ENCODE measurements at places on chromosomes 2 and 18.

- no peak for DNase-seq
Measured at GRCh38 chr2:204234879-204235278, 298.3 kb downstream of the ICOS start.

DNA sequence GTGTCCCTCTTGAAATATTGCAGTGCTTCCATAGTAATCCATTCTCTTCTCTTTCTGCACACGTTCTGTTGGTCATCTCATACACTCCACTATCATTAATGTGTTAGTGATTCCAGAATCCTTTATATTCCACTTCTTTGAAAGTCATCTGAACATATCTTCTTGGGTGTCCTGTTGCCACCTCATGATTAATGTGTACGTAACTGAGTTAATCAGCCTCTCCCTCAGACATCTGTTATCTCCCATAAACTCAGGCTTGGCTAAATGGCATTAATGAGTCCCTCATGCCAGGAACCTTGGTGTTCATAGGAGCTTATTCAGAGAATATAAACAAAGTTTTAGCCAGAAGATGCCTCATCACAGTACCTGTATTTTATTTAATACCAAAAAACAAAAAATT lies 126.4 kb downstream of the NCOA1 start:
- DNase-seq, result no peak

- no peak for DNase-seq
Measured at GRCh38 chr18:26656431-26656943, 108.1 kb upstream of the KCTD1 start.

GRCh38 chr2:241659150-241659739 lies 21.8 kb downstream of the ATG4B start:
- peak; percentile 56 for DNase-seq

DNA sequence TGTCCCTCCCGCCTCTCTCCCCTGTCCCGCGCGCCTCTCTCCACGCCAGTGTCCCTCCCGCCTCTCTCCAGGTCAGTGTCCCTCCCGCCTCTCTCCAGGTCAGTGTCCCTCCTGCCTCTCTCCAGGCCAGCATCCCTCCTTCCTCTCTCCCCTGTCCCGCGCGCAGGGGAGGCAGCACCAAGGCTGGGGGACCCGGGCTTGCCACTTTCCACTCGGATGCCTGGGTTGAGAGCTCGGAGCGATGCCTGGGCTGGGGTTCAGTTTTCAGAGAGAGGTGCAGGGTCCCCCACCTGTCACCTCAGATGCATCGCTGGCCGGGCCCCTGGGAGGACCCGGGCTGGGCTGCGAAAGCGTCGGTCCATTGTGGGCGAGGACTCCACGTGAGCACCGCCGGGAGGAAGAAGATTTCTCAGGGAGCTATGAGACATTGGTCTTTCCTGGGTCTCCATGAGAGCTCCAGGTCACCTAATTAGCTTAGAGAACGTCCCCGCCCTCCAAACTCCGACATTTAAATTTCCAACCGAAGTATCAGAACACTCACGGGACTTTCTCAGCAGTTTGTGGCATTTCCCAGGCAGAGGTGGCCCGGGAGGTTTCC lies 2.1 kb downstream of the FBLN7 start:
- DNase-seq, result no peak

- DNase-seq, result no peak
Measured at GRCh38 chr2:51597086-51597485, 565.2 kb upstream of the NRXN1 start.

DNA sequence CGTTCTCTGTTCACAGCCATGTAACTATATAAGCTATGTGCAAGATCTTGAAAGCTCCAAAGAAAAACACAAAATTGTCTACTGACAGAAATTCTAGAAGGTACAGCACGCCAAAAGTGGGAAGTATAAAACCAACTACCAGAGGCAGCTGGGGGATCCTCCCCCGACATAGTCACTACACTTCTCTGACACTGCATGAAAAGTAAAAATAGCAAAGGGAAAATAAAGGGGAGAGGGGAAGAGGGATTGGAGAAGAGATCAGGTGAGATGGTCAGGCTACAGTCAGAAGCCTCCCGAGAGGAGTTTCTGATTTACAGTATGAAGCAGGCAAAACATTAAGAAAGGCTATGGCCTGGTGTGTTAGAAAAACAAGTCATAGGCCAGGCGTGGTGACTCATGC lies 39.8 kb upstream of the PCBP1 start:
- no peak for DNase-seq

GRCh38 chr18:77132369-77133050 lies at the start of gene MBP:
TSS of gene MBP (minus strand) at chr18:77132783. CDS start at chr18:77105261, 27,522 bp downstream.
- DNase-seq, result no peak

DNA sequence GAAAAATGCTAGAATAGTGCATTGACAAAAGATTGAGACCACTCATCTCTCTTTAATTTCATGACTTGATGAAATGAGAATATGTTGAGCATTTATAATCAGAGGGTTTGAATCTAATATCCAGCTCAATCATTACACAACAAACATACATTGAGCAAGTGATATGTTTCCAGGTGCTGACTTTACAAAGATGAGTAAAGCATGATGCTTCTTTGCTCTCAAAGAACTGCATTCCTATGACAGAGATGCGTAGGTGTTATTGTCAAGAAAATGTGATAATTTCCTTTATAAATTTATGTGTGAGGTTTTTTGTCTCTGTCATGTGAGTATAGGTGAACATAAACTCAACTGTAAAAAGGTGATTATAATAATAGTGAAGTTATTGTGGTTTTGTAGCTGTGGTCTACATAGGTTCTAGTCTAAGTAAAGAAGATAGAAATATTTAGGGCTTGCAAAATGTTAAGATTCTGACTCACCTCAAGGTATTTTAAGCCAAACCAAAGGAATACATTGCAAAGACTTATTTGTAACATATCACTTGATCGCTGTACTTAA lies 389.8 kb downstream of the GALNT13 start:
- DNase-seq, result no peak

DNA sequence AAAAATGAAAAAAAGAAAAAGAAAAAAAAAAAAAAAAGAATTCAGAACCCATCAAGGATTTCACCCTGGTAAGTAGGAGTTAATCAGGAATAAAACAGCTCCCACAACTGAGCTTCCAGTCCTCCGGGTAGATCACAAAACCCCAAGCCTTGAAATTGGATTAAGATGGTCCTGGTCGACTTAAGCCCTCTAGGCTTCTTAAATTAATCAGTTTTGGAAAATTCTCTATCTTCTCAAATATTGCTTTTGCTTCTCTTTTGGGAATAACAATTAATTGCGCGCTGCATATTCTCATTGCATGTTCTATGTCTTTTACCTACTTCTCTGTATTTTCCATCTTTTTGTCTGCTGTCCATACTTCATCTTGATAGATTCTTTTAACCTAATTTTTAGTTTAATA lies 348.0 kb upstream of the MEX3C start:
- DNase-seq, result no peak

DNA sequence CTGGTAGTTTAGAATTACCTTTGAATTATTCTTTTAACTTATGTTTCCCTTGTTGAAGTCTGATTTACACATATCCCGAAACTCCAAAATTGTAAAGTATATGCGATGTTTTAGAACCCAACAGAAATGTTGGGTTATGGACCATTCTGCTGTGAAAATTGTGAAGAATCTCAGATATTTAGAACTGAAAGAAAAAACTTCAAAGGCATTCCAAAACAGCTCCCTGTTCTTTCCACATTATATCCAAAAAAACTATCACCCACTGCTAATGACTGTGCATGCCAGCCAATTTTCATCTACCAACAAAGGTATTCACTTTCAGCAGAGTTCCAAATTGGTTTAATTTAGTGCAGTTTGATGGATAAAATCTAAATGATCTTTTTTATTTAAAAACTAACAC lies 21.5 kb upstream of the PDE1A start:
- no peak for DNase-seq

DNA sequence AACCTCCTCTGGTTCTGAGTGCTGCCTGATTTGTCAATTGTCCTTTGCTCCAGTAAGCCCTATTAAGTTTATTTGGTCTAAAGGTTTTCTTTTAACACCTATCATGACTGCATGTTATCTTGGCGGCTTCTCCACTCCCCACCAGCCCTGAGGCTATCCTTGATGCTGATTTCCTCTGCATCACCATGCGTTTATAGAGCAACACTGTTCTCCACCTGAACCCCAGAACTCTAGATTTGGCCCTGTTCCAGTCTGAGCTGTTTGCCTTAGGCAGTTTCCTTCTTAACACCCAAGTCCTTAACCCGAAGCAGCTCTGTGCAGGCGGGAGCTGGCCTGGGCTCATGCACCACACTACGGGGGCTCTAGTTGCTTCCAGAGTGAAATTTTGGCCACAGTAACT lies 98.2 kb upstream of the NPAS2 start:
- DNase-seq, result no peak

DNA sequence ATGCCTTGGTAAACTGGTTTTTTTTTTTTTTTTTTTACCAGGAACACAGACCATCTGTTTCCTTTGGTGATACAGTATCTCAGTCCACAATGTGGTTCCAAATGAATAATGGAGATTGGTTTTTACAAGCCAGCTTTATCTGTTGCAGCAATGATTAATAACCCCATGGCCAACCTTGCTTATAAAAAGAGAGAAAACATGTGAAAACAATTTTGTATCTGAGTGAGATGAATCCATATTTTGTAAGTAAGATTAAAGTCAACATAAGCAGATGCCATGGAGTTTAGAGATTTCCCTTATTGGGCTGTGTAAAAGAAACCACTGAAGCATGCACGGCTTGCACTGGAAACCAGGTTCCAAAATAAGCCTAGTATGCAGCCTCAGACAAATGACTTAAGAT lies 108.6 kb upstream of the CNTNAP5 start:
- no peak for DNase-seq

GRCh38 chr2:186590759-186591505 lies 1.1 kb downstream of the ITGAV start:
- DNase-seq, result no peak

DNA sequence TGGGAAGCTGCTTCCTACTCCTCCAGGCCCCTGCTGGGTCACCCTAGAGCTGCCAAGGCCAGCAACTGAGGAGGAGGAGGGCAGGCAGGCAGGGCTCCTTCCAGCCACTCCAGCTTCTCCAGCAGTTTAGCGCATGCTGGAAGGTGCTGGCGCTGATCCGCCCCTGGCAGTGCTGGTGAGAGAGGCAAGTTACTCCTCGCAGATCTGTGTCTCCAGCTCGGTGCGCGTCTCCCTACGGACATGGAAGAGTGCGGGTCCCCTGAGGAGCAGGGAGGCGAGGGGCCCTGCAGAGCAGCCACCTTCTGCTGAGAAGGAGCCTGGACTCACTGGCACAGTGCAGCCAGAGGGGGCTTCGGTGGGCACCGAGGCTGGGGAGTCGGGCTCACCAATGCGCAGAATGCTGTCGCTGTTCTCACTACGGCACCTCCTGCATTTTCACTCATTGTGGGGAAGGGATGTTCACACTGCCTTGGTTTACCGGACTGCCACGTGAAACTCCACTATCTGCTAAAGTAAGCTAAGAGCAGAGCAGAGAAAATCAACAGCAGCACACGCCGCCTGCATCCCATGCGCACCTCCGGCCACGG lies 206.0 kb downstream of the HDAC4 start:
- DNase-seq, result no peak

DNA sequence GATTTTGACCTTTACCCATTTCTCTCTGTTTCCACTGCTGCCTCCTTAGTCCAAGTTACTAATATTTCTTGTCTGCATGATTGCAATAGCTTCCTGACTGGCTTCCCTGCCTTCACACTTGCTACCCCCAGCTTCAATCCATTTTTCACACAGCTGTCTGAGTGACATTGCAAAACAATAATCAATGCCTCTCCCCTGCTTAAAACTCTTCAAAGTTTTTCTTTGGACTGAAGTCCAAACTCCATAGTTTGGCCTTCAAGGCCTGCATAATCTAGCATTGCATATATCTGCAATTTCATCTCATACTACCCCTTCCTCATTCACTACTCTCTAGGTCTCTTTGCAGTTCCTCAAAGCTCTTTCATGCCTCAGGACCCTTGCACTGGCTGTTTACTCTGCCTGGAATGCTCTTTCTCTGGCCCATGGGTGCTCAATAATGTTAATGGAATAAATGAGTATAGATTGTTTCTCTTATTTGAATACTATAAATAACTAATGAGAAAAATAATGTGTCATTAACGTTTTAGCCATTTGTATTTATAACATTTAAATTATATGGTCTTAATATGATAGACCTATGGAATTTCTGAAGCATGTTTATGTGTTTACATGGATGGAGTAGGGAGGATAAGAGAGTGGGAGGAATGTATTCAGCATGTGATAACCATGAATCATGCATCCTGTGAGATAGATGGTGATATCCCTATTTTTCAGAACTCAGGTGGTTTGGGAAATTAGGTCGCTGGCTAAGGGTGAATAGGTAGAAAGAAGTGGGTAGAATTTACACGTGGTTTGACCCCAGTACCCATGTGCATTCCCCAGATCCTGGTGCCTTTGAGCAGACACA lies 5.7 kb upstream of the TMEM178A start:
- DNase-seq, result no peak

DNA sequence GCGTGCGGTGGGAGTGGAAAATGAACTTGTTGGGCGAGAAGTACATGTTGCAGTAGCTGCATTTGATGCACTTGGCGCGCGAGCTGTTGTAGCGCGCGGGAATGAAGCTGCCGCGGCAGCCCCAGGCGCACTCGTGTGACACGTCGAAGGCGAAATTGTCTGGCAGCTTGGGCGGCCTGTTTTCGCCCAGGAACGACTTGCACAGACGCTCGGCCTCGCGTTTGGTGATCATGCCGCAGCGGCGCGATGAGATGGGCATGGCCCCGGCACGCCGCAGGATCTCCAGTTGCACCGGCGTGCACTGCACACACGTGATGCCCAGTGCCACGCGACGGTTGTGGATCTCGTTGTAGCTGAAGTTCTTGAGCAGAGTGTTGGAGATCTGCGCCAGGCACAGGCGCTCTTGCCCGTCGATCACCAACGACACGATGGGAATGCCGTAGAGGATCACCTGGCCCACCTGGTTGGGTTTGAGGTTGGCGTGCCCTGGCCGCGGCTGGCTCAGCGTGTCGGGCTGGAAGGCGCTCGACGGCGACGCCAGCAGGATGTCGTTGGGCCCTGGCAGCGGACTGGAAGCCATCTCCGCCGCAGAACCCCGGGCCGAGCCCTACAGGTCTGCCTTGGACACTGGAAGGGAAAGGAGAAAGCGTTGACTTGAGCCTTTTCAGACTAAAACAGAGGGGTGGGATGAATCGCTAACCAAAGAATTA lies 2.7 kb downstream of the SKOR2 start:
- no peak for DNase-seq

DNA sequence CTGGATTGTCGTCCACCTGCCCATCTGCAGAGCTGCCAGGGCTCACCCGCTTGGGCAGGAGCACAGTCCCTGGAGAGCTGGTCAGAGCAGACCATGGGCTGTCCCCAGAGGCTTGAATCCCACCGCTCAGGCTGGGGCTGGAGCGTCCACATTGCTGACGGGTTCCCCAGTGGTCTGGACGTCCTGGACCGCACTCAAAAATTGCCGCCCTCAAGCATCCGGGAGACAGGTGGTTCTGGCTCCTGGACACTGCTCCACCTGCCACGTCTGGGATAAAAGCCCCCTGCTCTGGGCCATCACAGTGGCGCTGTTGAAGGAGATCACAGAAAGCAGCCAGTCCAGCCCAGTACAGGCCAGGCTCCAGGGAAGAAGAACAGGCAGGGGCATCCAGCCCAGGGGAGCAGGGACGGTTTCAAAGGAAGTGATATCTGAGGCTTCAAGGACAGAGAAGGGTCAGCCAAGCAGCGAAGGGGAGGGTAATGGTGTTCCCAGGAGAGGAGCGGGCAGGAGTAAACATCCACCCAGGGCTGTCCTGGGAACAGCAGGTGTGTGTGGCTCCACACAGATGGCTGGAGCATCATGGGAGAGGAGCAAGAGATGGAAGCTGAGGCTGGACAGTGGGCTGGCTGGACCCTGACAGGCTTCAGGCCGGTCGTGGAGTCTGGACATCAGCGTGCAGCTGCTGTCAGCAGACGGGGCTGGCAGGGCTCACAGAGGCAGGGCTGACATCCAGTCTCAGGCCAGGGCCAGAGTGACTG lies 21.9 kb upstream of the ID2 start:
- no peak for DNase-seq

- DNase-seq, result no peak
Measured at GRCh38 chr18:33757037-33757436, 179.0 kb downstream of the ASXL3 start.

Measured in right renal pelvis (tissue), 4 donors.